WERI-Rb-1 (cell line): ENCODE measurements at places on chromosomes 4 and X.

GRCh38 chrX:78517124-78517523 is 142.0 kb downstream of the RTL3 start:
- DNase-seq, result no peak

DNA sequence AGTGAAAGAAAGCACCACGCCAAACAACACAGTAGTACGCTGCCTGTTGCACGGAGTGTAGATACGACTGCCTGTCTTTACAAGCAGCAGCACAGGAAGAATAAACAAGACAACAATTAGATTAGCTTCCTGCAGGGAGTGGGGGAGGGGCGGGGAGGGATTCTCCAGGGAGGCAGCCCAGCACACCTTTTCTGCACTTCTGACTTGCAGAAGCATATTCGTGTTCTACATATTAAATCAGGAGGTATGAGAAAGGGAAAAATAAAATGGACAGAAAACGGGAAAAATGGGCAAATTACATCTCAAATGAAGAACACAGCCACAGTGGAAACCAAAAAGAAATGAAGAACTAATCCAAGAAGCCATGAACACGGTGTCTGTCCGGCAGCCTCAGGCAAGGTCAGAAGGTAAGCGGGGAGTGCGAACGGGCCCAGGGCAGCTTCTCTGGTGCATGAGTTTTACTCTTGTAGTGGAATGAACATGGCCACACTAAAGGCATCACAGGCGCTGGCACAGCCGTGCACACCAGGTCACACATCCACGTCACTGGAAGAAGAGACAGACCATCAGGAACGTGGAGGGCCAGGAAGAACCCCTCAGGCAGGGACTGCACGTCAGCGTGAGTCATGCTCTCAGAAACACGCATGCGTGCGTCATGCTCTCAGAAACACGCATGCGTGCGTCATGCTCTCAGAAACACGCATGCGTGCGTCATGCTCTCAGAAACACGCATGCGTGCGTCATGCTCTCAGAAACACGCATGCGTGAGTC is 20.1 kb upstream of the ADRA2C start:
- no peak for DNase-seq

- DNase-seq, result no peak
These were observed 6.3 kb downstream of the SFRP2 start for GRCh38 chr4:153782581-153782980.

- DNase-seq, result no peak
These were observed 1056.0 kb upstream of the SLIT2 start for GRCh38 chr4:19195696-19196095.
